ENCODE measurements at places on chromosomes 7 and 10.
A peak's percentile ranks its signal among the peaks of the same experiment; 100 is the strongest.

DNA sequence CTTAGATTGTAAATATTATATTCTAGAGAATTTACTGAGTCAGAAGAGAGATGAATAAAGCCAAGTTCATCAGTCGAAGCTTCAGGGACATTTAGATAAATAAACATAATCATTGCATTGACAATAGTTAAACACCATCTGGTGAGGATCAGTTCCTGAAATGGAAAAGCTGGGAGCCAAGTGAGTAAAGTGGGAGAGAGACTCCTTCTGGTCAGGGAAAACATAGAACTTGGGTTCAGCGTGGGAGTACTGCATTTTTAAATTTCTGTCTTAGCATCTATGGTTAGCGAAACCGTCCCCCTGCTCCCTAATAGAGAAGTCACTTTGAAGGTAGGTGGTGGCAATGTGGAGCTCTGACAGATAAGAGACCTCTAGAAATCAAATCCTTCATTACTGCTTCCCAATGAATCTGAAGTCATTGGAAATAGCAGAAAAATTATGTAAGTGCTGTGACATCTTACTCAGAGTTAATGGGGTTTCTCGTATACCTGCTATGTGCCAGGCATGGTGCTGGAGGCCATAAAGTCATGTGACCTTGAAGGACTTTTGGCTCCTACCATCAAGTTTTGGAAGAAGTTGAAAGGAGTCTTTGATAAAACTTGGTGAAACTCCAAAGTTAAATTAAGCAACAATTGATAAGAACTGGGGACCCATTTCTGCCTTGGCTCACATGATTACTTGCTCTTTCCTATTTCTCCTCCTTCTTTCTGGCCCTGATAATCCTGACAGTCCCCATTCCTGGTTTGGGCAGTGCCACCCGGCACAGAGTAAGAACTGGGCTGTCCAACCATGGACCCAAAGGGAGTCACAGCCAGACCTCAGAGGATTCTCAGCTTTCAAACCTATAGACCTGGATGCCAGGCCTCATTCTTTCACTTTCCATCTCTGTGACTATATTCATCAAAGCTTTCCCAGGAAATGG is 211.2 kb downstream of the C7orf25 start:
- no peak for DNase-seq

DNA sequence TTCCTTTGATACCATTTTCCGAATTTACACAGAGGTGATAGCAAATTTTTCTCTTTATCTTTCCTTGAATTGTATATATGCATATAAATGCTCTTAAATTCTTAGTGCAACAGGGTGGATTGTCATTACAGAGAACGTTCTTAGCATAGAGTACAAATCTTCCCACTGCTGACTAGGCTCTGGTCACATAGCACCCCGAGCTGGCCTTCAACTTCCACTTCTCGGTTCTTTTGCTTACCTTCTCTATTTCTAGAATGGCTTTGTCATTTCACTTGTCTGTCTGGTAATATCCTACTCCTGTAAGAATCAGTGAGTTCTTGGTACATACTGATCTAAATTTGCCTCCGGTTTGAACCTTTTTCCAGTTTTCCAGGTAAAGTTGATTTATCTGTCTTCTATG is 13.4 kb downstream of the ADIRF start:
- no peak for DNase-seq

GRCh38 chr10:7428673-7429350 is 18.0 kb upstream of the SFMBT2 start:
- DNase-seq = no peak

- no peak for DNase-seq
Observed at GRCh38 chr7:24733414-24734060, 23.7 kb downstream of the GSDME start.

GRCh38 chr10:590721-591120 is 98.7 kb downstream of the DIP2C start:
- DNase-seq = no peak

- no peak for DNase-seq
Observed at GRCh38 chr7:78073609-78074382, 275.2 kb downstream of the PHTF2 start.

- no peak for DNase-seq
Observed at GRCh38 chr10:19629567-19629966, 186.7 kb upstream of the PLXDC2 start.

DNA sequence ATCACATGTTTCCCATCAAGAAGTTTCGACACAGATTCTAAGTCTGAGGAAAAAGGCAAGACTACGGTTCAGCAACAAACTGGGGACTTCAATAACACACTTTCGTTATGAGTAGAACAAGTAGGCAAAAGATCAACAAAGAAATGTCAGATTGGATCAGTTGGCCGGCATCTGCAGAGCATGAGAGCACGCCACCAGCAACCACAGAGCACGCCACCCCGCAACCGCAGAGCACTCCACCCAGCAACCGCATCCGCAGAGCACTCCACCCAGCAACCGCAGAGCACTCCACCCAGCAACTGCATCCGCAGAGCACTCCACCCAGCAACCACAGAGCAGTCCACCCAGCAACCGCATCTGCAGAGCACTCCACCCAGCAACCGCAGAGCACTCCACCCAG is 89.7 kb upstream of the FAM20C start:
- no peak for DNase-seq

GRCh38 chr10:7033031-7033430 is 377.8 kb downstream of the SFMBT2 start:
- DNase-seq = no peak

GRCh38 chr10:125451319-125451718 is 231.6 kb downstream of the TEX36 start:
- no peak for DNase-seq

DNA sequence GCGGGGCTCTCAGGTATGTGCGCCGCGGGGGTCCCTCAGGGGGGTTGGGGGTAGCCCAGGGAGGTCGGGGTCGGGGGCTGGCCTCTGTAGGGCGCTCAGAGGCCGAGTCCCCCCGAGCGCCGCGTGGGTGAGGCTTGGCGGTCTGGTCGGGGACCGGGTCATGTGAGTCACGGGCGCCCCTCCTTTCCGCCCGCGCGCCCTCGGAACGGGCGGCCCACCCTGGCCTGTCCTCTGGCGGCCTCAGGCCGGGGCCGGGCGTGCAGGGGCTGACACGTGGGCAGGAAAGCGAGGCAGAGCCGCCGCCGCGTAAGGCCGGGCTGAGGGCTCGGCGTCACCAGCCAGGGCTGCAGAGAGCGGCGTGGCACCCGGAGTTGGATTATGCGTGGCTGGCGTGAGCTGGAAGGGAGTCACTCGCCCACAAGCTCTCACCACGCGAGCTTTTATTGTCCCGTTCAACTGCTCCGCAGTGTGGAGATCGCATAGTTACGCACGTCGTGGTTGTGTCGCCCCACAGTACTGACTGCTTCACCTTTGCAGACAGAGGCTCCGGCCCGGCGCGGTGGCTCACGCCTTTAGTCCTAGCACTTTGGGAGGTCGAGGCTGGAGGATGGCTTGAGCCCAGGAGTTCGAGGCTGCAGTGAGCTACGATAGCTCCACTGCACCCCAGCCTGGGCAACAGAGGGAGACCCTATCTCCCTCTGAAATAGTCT is 385 bp downstream of the SHLD2 start:
- DNase-seq = peak; percentile 65

GRCh38 chr10:99292159-99292558 is 37.0 kb upstream of the CNNM1 start:
- no peak for DNase-seq

DNA sequence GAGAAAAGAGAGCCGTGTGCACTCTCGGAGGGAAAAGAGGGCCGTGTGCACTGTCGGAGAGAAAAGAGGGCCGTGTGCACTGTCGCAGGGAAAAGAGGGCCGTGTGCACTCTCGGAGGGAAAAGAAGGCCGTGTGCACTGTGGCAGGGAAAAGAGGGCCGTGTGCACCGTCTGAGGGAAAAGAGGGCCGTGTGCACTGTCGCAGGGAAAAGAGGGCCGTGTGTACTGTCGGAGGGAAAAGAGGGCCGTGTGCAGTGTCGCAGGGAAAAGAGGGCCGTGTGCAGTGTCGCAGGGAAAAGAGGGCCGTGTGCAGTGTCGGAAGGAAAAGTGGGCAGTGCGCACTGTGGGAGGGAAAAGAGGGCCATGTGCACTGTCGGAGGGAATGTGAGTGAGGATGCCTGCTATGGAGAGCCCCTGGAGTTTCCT is 188.7 kb downstream of the DNAJB6 start:
- DNase-seq = no peak

- no peak for DNase-seq
Observed at GRCh38 chr7:114852293-114852692, 69.6 kb upstream of the MDFIC start.

DNA sequence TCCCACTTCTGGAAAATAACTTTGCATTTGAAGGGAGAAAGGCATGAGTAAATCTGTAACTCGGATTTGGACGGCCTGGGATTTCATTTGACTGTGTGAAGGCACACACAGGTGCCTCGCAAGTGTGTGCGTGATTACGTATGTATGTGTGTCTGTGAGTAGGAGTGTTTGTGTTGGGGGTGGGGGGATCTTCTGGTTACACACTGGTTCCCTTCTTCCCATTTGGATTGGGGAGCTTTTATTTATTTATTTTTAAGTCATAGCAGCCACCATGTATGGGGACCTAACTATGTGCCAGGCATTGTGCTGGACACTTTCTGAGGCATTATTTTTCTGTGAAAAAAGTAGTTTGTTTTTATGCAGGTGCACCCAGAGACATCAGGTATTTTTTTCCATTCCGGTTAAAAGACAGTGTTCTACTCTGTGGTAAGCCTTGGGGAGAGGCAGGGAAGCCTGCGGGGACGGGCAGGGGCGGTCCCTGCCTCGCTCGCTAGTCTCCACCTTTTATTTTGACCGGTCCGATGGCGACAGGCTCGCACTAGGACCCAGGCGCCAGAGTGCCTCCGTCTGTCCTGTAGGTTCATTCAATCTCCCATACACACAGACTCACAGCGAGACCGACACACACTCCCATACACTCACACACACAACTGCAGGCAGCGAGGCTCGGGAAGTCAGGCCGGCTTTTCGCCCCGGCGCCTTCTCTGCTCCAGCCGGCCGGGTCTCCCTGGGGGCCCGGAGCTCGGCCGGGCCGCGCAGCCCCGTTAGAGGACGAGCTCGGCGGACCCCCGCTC is at the start of gene MXI1:
MXI1 (plus strand) TSS at position 595 of the 794 bp plus-strand sequence. CDS start 204 bp downstream, outside the sequence.
- no peak for DNase-seq

GRCh38 chr10:104350127-104350635 is 3.5 kb upstream of the CFAP58 start:
- no peak for DNase-seq

- DNase-seq = no peak
Observed at GRCh38 chr10:24851629-24852028, 100.8 kb downstream of the PRTFDC1 start.

- no peak for DNase-seq
Observed at GRCh38 chr10:63128443-63128842, 4.7 kb upstream of the NRBF2 start.

GRCh38 chr10:46296641-46297141 is 9.9 kb downstream of the ANTXRL start:
- DNase-seq = no peak

- no peak for DNase-seq
Observed at GRCh38 chr7:119969054-119969453, 303.9 kb upstream of the KCND2 start.

DNA sequence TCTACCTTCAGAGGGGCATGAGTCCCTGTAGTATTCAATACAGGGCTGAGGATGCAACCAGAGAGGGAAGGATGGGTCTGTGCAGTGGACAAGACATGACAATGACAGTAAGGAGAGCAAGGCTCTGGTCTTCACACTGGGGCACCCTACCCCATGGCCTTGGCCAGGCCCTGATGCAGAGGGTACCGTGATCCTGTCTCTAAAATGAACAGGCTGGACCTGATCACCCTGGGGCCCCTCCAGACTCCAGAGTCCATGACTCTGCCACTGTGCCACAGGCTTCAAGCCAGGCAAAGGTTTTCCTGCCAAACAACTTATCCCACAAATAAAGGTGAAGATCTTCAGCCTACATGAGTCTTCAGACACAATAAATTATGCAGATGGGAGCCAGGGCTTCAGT is 4.9 kb downstream of the MAT1A start:
- no peak for DNase-seq

DNA sequence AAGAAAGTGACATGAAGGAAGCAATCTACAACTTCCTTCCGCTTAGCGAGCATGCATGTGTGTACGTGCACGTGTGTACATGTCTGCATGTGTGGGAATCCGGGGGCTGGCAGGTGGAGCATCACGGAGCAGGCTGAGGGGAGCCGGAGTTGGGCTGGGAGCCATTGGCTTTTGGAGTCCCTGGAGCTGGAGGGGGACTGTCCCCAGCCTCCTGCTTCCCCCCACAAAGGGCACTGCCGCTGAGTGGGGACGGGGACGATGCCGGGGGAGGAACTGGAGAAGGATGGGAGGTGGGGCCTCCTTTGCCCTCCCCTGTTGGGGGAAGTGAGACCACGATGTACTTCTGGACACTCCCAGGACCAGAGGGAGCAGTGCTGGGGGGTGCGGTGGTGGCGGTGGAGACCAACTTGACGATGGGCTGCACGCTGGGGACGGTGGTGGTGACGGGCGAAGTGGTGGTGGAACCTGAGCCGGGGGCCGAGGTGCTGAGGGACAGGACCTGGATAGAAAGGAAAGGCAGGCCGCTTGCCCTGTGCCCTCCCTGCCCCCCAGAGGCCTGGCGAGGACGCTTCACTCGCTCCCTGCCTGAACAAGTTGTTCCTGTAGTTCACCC is 5.8 kb downstream of the AP4M1 start:
- no peak for DNase-seq

- no peak for DNase-seq
Observed at GRCh38 chr10:114881901-114882300, 56.1 kb upstream of the TRUB1 start.

DNA sequence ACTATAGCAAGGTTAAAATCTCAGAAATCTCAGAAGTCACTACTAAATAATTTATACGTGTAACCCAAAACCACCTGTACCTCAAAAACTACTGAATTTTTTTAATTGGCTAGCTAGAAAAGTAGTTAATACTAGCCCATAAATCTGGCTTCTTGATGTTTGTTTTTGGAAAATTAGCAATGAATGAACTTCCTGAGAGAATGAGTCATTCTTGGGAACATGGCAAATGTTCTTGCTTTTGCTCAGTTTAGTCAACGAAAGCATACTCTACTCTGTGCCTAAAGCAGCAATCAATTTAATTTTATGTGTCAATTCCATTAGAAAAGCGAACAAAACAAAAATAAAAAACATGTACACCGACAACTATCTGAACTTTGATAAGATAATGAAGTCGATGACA is 69.2 kb downstream of the SEMA3E start:
- DNase-seq = no peak

DNA sequence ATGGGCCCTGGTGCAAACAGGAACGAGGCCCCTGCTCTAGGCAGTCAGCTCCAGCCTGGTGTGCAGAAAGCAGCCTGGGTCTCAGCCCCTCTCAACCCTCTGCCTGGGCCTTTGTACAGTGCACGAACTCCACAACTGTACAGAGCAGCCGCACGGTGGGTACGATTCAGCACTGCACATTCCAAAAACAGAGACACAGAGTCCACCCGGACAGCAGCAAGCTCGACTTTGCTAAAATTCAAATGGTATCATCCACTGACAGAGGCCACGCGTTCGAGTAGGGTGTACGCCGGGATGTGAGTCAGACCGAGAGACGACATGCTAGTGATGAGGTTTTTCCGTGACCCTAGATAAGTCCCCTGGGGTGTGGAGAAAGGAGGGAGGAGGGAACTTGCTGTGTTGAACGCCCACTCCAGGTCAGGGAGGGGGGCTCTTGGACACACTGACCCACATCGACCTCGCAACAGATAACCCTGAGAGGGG is 65.6 kb upstream of the PDGFA start:
- DNase-seq = peak; percentile 33

- DNase-seq = no peak
Observed at GRCh38 chr10:27628621-27629020, 117.0 kb downstream of the MKX start.

- no peak for DNase-seq
Observed at GRCh38 chr10:110612629-110613028, 31.5 kb upstream of the RBM20 start.

GRCh38 chr7:129740574-129741410 is 129.3 kb downstream of the NRF1 start:
- DNase-seq = no peak

- peak; percentile 40 for DNase-seq
Observed at GRCh38 chr10:3805791-3806461, 20.9 kb upstream of the KLF6 start.

All from activated CD4-positive, alpha-beta T cell treated with anti-CD3 and anti-CD28 coated beads for 1 hour (primary cell).